NCI-H1092 (cell line): ENCODE measurements at places on chromosomes 3 and 15.

DNA sequence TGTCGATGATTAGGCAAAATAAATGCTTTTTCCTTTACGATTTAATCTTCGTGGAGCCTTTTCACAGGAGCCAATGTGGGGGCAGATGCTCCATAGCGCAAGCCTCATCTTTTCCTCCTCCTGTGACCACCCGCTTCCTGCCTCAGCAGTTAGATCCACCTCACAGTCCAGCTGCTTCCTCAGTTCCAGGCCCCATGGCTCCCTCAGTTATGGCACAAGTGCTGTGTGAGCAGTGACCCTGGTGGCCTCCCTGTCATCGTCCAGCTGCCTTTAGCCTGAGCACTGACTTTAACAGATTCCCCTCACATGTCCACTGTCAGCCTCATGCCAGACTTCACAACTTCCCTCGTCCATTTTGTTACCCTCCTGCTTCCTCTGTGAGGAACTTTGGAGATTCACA, 424.6 kb upstream of the GBE1 start:
- DNase-seq: no peak

GRCh38 chr15:78841376-78841706, 30.1 kb upstream of the ADAMTS7 start:
- DNase-seq: no peak

- DNase-seq: no peak
Measured at GRCh38 chr15:100703032-100703578, 100.7 kb downstream of the ASB7 start.

DNA sequence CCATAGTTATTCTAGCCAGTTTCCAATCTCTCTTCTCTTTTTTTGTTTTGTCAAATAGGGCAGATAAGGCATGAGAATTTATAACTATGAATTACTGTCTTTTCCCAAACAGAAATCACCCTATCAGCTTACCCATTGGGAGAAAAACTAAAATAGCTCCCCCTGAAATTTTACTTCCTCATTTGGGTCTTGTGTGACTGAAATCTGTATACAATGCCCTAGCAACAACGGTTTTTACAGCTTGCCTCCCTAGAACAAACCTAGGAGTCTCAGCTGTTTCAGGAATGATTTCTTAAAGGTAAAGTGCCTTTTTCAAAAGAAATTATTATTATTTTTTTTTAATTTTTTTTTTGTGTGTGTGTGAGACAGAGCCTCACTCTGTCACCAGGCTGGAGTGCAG, 56.8 kb downstream of the CD86 start:
- DNase-seq: no peak

DNA sequence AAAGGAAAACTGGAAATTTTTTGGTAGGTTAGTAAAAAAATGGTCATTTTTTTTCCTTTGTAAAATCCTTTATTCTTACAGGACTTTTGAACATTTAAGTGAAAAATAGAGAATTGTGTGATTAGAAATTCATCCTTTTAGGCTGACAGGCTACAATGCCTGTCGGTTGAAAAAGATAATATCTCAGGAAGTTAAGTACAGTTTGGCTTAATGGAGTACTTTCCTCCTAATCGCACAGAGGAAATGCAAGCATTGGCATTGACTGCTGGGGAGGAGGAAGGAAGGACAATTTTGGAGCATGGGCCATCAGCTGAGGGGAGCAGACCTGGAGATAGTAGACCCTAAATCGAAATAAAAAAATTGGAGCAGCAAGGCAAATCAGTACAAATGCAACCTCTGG, 135.1 kb upstream of the ICE2 start:
- no peak for DNase-seq

DNA sequence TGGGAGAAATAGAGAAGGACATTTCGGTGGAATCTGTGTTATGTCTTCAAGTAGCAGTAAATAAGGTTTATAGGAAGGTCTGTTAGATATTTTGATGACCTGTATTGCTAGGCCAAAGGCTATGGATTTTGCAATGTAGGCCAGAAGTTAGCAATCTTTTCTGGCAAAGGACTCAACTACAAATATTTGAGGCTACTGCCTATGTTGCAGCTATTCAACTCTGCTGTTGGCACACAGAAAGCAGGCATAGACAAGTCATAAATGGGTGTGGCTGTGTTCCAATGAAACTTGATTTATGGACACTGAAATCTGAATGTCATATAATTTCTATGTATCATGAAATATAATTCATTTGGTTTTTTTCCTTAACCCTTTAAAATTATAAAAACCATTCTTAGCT, 438.7 kb upstream of the C2CD4B start:
- no peak for DNase-seq
